ENCODE measurements at places on chromosomes 5 and 9.
A peak's percentile ranks its signal among the peaks of the same experiment; 100 is the strongest.

DNA sequence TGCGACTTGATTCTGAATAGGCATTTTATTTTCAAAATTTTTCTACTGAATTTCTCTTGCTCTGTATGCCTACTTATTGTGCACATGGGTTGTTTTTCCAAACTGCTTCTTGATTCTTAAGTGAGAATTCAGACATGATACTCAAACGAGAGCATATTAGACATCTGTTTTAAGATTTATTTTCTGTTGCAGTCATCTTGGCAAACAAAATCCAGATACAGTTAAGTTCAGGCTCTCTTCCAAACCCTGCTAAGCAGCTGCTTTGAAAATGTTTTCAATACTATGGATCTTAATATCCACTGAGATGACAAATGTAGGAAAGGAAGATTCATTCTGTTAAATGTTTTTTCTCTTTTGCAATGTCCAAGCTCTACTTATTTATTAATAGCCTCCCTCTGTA is 4.5 kb downstream of the TMEM215 start:
- DNase-seq = no peak

- no peak for DNase-seq
Measured at GRCh38 chr5:18244309-18244708, 610.0 kb downstream of the TAF11L14 start.

- peak; percentile 64 for DNase-seq
Measured at GRCh38 chr9:38068701-38069628, at the start of gene SHB. Gene SHB, minus strand, starts transcription at chr9:38069227. Its CDS starts 582 bp downstream, at chr9:38068645.

DNA sequence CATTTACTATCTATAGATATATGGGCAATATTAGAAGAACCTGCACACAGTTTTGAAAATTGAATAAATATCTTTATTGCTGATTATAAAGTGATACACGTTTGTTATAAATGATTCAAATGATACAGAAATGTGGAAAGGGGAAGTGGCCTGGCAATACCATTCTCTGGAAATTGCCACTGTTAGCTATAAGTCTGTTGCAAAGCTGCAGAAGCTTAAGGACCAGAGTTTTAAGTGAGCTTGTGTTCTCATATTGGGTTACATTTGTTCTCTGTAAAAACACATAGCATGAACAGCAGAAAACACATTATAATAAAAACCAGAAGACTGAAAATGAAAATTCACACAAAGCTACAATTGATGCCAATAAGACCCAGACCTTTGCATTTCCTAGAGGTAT is 59.6 kb downstream of the RASGRF2 start:
- no peak for DNase-seq

GRCh38 chr5:34014626-34015025 is 6.8 kb upstream of the AMACR start:
- no peak for DNase-seq

All from stimulated activated CD4-positive, alpha-beta T cell treated with anti-CD3 and anti-CD28 coated beads, Interleukin-1b, Interleukin-23, amount 100 ng/mL, for 1 hour (primary cell).